ENCODE measurements at places on chromosomes 2 and 18.

DNA sequence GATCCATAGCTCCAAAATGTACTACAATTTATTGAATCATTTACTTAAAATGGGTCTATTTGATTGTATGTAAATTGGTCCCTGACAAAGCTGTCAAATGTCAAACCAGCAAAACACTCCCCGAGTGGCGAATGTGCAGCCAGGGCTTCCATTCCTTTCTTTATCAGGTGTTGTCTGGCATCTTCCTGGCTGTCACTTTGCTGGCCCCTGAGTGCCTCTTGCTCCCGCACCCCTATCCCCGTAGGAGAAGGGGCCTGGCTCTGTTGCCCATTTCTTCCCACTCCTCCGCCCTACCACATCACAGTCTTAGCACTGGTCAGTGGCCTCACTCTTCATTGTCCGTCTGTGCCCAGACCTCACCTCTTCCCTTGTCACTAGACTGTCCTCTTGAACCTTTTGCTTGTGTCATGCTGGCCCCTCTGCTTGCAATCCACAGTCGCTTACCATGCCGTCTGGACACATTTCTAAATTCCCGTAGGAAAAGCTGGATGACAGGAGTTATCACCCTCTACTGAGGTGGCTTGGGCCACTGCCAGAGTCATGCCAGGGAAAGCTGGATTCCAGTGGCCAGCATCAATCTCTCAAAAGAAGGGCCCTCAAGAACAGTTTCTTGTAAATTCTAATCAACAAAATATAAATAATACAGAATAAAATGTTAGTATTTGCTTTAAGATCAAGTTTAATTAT, 15.4 kb downstream of the UBE2F start:
- DNase-seq = no peak

DNA sequence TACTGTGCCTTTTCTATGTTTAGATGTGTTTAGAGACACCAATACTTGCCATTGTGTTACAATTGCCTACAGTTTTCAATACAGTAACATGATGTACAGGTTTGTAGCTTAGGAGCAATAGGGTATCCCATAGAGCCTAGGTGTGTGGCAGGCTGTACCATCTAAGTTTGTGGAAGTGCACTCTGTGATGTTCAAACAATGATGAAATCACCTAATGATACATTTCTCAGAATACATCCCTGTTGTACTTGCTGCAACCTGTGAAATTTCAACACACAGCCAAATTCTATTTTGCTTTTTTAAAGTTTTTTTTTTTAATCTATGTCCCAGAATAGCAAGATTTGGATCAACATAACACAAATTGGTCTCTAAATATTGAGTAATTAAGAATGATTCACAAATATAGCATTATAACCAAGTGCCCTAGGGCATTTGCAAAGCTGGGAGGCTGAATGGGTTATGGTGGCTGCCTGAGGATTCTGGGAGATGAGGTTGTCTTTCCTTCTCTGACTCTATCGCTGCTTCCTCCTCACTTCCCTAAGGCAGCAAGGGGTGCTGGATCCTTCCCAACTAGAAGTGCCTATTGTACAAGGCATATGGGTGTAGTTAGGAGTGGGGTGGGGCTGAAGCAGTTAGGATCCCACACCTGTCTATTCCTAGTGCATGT, 78.3 kb downstream of the SKA1 start:
- no peak for DNase-seq

DNA sequence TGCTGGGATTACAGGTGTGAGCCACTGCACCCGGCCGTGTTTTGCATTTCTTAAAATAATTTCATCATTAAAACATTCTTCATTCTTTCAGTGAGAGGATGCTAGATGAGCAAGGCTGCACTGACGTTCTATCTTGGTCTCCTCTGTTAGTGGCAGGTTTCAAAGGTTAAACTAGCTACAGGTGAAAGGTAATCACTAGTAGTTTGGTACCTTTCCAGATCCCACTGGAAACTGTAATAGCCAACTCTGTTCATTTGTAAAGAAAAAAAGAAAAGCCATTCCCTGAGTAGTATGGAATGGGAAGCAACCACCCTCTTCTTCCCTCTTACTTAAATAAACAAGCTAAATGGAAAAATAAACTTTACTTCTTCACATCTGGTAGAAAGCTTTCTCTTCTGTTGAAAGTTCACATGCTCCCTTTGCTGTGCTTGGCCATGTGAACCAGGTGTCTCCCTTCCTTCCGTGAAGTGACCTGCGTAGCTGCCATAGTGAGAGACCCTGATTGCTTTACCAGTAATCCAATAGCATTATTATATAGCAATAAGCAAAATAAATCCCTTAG, 94.0 kb downstream of the GREB1L start:
- DNase-seq = no peak

DNA sequence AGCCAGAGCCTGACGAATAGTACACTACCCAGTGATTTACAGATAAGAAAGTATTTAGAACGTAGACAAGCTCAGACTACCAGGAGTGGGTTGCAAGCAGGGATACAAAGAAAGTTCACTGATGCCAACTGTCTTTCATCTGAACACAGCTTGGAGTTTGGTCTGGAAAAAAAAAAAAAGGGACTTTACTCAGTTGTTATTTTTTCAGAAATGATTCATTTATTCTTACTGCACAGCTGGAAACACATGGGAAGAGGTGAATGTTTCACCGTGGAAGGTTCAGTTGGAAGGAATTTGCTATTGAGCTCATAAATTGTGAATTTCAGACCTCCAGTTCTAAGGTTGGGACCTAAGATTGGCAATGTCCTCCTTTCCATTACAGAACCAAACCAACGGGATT, 259.7 kb downstream of the ETAA1 start:
- no peak for DNase-seq

- DNase-seq = peak; percentile 18
Observed at GRCh38 chr2:25313711-25314513, 27.8 kb downstream of the DNMT3A start.

- no peak for DNase-seq
Observed at GRCh38 chr2:42558827-42559226, 9.6 kb upstream of the MTA3 start.

DNA sequence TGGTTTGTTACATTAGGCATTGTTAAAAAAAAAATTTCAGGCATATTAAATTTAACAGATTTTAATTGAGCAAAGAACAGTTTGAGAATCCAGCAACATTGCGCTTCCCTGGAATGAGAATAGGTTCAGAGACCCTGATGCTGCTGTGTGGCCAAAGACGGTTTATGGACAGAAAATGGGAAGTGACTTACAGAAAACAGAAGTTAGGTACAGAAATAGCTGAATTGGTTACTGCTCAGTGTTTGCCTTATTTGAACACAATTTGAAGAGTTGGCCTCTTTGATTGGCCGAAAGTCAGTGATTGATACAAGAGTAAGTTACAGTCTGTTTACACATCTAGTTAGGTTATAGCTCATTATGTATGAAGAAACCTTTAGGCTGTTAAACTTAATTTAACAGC, 6.0 kb upstream of the NEDD4L start:
- no peak for DNase-seq

DNA sequence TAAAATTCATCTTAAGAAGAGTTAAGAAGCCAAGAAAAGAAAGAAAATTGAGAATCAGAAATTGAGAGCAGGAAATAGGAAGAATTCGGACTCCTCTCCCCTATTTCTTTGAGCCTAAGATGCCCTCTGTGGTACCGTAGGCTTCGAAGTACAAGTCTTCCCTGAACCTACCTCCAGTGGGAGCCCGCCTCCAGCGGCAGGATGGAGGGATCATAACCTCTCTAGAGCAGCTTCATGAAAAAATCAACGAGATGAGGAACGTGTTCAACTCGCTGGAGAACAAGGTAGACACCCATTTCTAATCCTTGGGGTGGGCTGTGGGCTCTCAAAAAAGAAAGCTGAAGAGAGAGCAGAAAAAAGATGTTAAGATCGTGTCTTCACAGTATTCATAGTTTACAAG, 36.3 kb downstream of the ARHGEF33 start:
- no peak for DNase-seq

- DNase-seq = no peak
Observed at GRCh38 chr2:240799033-240799820, 20.8 kb downstream of the KIF1A start.

DNA sequence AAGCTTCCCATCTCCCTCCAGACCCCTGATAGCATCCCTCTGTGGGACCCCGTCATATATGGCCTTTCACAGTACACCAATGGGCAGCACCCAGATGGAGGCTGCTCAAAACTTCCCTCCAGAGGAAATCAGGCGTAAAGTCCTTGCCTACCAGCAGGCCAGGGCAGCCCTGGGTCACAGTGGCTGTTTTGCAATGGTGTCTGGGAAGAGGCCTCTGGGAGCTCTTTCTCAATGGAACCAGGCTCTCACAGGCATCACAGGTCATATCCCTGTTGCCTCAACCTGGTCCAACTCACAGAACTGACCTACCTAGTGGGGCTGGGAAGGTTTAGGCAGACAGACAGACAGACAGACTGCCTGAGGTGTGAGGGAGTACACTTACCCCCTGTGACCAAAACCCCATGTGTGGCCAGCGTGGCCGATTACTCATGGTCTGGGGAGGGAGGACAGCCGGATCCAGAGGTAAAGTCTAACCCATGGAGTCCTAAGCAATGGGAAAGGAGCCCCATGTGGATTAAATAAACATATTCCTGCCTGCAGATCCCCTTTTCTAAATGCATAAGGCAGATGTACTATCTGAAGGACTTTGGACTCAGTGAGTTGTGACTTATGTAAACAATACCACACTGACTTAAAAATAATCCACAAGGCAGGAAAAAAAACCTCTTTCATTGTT, 58.2 kb downstream of the BCL2L11 start:
- no peak for DNase-seq

GRCh38 chr2:216698895-216699294, 3.5 kb upstream of the IGFBP5 start:
- DNase-seq = no peak

DNA sequence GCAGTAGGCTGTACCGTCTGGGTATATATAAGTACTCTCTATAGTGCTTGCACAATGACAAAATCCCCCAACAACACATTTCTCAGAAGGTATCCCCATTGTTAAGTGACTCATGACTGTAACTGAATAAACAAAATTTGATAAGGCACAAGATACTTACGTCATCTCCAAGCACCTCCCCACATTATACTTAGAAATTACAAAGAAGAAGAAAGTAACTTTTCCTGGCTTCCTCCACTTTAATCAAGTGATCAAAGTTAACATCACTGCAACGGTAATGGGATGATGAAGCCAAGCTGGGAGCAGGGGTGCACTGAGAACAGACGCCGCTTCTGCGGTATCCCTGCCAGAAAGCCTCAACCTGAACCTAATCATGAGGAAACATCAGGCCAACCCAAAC, 9.7 kb downstream of the TNS1 start:
- no peak for DNase-seq

GRCh38 chr2:102179788-102180686, 6.8 kb upstream of the IL1RL2 start:
- DNase-seq = no peak

DNA sequence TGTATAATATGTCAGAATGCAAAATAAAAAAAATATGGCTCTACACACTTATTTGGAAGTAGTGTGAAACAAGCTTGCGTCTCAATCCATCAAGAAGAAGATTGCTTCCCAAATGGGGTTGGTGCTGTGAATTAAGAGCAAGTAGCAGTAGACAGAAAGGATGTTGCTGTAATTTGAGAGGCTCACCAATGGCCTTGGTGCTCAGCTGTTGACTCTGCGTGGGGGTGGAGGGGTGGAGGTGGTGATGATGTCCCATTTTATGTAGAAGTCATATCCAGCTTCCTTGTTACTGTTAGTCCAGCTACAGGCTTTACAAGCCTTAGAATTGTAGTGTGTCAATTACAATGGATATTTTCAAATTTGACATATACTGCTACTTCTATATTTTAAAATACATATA, 223.4 kb upstream of the RND3 start:
- no peak for DNase-seq

- DNase-seq = no peak
Observed at GRCh38 chr2:223532161-223532560, 70.0 kb downstream of the SCG2 start.

DNA sequence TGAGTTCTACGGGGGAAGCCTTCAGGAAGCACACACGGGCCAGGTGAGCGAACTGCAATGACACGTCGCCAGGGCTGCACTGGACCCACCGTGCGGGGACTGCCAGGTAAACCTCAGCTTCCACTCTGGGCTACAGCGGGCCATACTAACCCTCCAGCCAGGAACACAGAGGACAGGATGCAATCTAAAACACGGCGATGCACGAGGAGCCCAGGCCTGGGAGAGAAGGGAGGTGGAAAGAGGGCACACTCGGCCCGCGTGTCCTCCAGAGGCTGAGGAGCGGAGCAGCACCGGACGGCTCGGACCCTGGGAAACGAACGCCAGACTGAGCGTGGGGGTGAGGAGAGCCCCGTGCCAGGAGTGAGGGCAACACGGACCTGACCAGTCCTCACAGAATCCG, 69.3 kb downstream of the HDAC4 start:
- no peak for DNase-seq

GRCh38 chr2:80292474-80292873, 12.1 kb downstream of the LRRTM1 start:
- DNase-seq = no peak

DNA sequence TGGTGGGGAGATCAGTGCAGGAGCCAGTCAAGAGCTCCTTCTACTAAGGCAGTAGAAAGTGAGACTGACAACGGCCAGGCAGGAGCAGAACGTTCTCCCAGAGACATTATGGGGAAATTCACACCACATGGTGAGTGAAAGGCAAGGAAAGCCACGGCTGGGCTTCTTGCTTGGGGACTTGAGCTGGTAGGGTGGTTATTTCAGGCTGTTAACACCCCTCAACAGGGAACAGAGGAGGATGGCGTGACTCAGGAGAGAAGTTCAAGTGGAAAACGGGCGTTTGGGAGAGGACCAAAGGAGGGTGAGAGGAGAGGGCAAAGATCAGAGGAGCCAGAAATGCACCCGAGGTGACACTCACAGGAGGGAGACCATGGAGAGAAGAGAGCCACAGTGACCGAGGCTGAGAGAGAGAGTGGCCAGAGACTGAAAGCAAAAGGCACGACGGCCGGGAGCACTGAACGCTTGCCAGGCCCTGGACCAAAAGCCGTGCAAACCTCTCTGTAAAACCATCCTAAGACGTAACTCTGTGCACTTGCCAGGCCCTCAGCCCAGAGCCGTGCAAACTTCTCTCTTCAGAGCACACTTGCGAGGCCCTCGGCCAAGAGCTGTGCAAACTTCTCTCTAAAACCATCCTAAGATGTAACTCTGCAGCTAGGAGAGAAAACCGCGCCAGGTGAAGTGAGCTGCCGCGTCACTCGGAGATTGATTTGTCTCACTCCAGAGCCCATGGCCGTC, 7.7 kb downstream of the TPO start:
- no peak for DNase-seq

DNA sequence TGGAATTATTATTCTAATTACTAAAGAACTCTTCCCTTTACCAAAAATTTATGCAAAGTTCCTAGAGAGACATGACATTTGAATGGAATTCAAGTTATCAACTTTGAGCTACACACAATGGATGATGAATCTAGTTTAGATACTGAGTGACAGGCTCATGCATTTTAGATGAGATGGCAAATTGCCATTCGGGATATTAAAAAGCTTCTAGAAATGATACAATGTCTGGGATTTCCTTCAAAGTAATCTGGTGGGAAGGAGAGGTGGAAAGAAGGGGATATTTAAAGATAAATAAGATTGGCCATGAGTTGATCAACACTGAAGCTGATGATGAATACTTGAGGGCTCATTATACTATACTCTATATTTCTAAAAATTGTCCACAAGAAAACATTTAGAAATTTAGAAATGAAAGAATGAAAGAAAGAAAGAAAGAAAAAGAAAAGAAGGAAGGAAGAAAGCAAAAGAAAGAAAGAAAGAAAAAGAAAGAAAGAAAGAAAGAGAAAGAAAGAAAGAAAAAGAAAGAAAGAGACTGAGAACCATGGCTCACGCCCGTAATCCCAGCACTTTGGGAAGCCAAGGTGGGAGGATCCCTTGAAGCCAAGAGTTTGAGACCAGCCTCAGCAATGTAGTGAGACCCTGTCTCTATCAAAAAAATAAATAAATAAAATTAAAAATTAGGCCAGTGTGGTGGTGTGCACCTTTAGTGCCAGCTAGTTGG, 62.6 kb upstream of the NEDD4L start:
- no peak for DNase-seq

Measured in stimulated activated CD4-positive, alpha-beta T cell treated with anti-CD3 and anti-CD28 coated beads, Interleukin-4, amount 100 ng/mL, for 24 hours (primary cell).